Activated CD8-positive, alpha-beta memory T cell treated with anti-CD3 and anti-CD28 coated beads, Interleukin-2, amount 10 ng/mL, durations not matched to agents 7 days and 5 days (primary cell): ENCODE measurements at places on chromosomes 5 and 9. TPM values are rescaled to one million over a fixed set of nuclear protein-coding genes. Genes with fewer than 3 reads are reported as not detected.
A peak's percentile ranks its signal among the peaks of the same experiment; 100 is the strongest.

DNA sequence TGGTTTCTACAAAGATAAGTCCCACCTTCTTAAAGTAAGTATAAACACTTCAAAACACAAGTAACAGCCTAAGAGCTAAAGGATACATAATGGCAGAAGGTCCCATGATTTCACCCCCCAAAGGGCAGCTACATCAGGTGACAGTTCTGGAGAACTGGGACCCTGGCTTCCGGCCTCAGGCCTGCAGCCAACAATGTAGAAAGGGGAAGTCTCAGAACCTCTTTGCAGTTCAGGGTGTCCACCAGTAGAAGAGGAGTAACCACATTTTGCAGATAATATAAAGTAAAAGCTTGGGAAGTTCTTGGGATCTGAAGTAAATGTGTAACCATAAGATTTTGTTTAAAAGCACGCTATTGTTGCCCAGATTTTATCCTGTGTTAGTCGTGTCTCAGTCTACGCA lies 267.4 kb upstream of the VLDLR start:
- no peak for DNase-seq

- no peak for DNase-seq
These were observed 179.5 kb downstream of the YTHDC2 start for GRCh38 chr5:113692891-113693457.

DNA sequence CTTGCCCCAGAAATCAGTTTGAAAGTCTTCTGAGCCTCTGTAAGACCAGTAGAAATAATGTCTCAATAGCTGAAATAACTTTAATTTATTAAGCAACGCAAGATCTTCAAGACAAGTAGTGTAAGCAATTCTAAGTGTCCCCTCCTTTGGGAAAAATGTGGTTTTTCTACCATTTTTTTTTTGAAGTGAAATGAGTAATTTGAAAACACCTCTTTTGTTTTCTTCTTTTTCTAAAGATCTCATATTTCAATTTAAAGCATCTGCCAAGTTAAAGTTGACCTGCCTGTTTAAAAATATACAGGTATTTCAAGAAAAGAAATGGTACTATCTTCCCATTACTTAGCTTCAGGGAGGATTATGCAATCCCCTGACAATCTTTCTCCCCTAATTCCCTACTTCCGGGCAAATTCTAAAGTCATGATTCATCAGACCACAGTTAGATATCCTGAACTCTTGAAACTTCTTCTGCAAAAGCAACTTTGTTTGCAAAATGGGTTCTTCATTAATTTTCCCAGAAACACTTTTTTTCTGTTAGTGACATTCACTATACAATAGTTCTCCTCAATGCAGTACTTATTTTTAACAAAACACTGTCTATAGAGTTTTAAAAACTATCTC lies 7.8 kb upstream of the ANXA1 start:
- DNase-seq: no peak

- peak; percentile 86 for DNase-seq
These were observed 14.0 kb downstream of the TGFBR1 start for GRCh38 chr9:99118782-99119466.

Gene C9orf152
- total RNA-seq: not detected
